Bronchial epithelial cell (primary cell): ENCODE measurements at places on chromosomes 2 and 18. TPM values are rescaled to one million over a fixed set of nuclear protein-coding genes. Genes with fewer than 3 reads are reported as not detected.

Gene SIX2
- 3.7 and 4.2 TPM in 2 replicates for total RNA-seq

Gene MATN3
- total RNA-seq, result 0.26 and 1.0 TPM in 2 replicates

Gene ANKRD29
- 14.0 and 15.0 TPM in 2 replicates for total RNA-seq

Gene PROM2
- 10.8 and 41.6 TPM in 2 replicates for total RNA-seq

Gene DSG1
- total RNA-seq, result under 0.01 and 0.64 TPM in 2 replicates

Gene VAMP5
- 4.5 and 5.5 TPM in 2 replicates for total RNA-seq

Gene CDH7
- total RNA-seq, result not detected in 2 replicates
